Left cardiac atrium (tissue), 4 donors: ENCODE measurements at places on chromosomes 7 and 10. TPM values are rescaled to one million over a fixed set of nuclear protein-coding genes. Genes with fewer than 3 reads are reported as not detected.

Gene OR2A5
- not detected for total RNA-seq

Gene PLCE1
- 25.7 TPM for total RNA-seq

Gene KLF14
- not detected for total RNA-seq

Gene CYP26C1
- total RNA-seq = 0.05 TPM

Gene ACTR3C
- total RNA-seq = 4.9 TPM

Gene BMS1
- 14.3 TPM for total RNA-seq

- DNase-seq = no peak
These were observed 9.9 kb downstream of the OR9A2 start for GRCh38 chr7:143016996-143017395.

GRCh38 chr7:45159296-45159695 is 1.7 kb downstream of the RAMP3 start:
- no peak for DNase-seq

DNA sequence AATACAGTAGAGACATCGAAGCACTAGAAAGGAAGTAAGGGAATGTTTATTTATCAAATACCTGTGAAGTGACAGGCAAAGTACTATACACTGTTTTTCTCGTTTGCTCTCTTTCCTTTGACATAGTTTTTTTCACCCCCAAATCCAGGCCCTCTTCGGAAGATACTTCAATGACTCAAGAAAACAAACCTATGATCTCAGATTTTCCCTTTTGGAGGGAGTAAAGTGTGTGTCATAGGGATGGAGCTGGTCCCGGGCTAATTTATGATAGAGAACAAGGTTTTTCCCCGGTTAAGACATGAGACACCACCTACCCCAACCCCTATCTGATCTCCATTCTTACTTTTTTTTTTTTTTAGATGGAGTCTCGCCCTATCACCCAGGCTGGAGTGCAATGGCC is 61.7 kb downstream of the MAP3K8 start:
- DNase-seq = no peak

DNA sequence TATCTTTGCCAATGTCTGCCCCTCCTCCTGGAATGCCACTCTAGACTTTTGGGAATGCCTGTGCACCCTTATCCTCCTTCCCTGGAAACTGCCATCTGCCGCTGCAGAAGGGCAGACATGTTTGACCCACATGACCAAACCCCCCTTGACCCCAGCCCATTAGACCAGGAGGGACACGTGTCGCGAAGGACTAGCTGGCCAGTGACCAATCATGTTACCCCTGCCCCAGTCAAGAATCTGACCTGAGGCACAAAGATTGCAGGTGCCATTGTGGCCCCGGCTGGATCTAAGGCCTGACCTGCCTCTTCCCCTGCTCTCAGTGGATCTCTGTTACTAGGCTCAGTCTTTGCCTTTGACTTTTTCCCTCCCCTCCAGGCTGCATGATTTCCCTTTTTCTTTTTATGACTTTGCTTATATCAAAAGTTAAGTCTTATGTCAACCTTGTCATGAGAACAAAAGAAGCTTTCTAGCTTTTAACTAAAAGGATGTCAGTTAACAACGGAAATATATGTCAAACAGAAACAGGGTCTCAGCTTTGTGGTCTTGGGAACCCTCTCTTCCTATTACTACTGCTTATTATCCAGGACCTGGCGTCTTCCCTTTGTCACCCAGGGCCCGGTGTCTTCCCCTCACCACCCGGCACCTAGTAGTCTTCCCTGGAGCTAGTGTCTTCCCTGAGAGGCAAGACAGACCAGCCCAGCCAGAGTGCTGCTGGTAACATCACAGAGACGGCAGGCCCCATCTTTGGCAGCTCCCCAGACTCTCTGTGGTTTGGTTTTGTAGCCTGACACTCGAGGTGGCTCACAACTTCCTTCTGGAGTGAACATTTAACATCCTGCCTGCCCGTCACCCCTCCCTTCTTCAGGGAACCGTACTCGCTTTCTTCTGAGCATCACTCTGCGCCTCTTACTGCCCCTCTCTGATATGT is 24.4 kb upstream of the PPIF start:
- DNase-seq = peak; percentile 51

GRCh38 chr7:76427635-76428034 is 2.9 kb downstream of the ZP3 start:
- no peak for DNase-seq

DNA sequence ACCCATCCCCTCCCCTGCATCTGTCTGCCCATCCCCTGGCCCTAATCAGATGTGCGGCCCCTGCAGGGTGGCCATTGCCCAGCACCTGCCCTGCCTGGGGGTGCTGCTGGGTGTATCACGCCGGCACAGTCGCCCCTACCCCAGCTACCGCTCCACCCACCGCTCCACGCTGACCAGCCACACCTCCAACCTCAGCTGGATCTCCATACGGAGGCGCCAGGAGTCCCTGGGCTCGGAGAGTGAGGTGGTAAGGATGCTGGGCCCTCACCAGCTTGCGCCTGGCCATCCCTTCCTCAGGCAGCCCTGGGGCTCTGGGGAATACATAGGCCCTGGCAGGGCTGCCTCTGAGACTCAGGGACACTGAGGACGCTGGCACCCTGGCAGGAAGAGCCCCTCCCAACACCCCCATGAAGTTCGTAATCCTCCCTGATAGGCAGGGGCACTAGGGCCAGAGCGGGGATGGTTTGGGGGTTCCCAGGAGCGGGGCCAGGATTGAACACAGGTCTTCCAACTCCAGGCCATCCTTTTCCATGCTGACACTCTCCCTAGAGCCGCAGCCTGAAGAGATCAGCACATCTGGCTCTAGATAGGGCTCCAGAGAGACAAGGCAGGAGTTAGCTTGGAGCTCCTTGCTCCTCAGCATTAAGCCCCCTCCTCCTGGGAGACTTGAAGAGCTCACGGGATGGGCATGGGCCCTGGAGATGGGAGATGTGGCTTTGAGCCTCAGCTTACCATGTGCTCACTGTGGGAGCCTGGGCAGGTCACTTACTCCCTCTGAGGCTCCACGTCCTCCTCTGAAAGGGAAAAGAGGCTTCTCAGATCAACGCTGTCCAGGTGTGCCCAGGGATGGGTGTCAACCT is 5.9 kb upstream of the LDB3 start:
- DNase-seq = peak; percentile 20
